ENCODE measurements at places on chromosomes 4 and X.

- DNase-seq, result no peak
Measured at GRCh38 chr4:159347813-159348212, 244.9 kb downstream of the RAPGEF2 start.

DNA sequence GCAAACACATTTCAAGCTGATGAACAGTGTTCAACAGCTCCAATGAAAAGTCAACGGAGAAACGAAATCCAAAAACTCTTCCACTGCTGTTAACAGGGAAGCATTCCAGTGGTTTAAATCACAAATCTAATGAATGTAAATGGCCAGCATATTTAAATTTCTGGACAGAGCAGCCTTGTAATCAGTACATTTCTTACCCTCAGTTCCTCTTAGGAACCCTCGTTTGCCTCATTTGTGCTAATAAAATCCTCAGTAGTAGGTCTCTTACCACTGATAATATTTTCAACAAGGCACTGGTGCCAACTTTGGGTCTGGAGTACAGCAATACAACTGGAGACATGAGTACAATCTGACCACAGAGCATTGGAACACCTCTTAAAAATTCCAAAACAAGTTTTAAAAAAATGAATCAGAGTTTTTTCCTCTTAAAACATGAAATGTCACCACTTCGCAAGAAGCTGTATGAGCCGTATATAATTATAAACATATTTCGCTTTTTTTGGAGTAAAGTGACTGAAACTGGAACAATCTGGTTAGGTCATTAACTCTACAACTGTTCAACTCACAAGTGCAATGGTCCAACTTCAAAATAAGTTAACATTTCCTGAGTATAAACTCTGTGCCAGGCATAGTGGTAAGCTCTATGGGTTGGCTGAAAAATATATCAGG lies 211.2 kb downstream of the CPEB2 start:
- DNase-seq, result no peak

DNA sequence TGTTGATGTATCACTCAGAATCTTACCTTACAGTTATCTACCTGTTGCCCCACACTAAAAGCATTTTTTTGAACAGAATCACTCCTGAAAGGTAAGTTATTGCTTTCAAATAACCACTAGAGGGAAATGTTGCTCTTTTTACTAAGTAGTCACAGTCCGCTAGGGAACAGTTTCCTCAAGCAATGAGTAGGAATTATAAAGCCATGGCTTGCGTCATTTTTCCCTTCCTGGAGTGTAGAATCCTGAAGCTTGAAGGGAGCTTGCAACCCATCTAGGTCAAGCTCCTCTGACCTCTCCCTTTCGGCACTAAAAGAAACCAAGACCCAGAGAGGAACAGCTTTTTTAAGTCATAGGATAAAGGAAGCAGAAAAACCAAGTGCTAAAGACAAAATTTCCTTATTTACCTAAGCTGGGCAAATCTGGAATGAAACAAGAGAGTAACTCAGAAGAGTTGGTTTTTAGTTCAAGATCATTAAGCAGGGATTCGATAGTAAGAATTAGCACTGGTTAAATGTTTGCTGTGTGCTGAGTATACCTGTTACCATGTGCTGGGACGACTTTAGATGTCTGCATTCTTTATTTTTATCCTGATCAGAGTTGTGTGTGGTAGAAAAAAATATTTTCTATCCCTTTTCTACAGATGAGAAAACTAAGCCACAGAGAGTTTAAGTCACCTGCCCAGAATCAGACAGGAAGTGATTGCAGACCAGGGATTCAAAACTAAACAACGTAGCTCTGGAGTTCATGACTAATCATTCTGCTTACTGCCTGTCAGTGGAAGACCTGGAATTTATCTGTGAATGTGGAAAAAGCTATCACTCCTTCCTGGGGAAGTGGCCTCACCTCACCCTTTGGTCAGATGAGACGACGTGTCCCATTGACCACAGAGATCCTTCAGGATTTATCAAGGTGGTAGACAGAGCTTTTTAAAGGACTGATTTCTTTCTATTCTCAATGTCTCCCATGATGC lies 631.5 kb downstream of the RAB28 start:
- no peak for DNase-seq

DNA sequence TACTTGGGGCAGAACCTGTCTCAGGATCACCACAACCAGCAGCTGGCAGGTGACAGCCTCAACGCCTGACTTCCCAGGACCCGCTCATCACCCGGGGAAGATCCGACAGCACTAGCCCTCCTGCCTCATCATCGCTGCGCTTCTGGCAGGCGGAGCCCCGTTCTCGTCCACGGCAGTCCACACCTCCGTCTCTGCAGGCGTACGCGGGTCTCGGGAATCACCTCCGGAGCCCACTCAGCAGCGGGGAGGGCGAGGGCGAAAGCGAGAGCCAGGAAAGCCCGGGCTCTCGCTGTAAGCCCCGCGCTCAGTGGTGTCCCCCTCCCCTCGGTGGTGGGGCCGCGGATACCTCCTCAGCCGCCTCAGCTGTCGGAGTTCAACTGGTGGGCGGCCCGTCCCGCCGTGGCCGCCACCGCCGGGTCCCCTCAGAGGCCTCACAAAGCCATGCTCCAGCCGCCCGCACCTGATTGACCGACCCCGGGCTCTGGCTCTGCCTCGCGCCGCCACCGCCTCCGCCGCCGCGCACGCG lies 518 bp upstream of the CNKSR2 start:
- peak; percentile 6 for DNase-seq

- DNase-seq, result no peak
Measured at GRCh38 chr4:7798178-7798995, 141.3 kb downstream of the AFAP1 start.

GRCh38 chr4:76546759-76547742 lies 112.0 kb downstream of the SHROOM3 start:
- no peak for DNase-seq

- DNase-seq, result no peak
Measured at GRCh38 chr4:162104459-162105124, 59.2 kb downstream of the FSTL5 start.

GRCh38 chr4:147779451-147779850 lies 47.6 kb downstream of the ARHGAP10 start:
- DNase-seq, result no peak

GRCh38 chrX:119273420-119274192 lies 37.5 kb downstream of the PGRMC1 start:
- DNase-seq, result peak; percentile 32

GRCh38 chrX:103716962-103717361 lies 6.3 kb downstream of the TMEM31 start:
- DNase-seq, result no peak

- DNase-seq, result no peak
Measured at GRCh38 chr4:13766761-13767540, 139.4 kb upstream of the BOD1L1 start.

DNA sequence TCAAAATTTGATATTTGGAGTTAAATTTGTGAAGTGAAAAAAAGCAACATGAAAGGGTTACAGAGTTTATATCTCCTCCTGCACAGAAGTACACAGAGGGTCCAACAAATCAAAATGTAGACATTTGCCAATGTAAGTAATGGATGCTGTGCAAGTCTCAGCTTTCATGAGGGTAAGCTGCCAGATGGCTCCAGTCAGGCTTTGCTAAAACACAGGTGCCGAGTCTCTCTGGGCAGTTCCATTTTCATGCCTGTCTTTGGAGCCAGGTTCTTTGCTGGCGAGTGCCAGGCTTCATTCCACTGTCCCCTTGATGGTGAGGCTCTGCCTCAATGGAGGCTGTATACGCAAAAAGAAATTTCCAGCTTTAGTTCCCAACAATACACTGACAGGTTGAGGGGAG lies 27.9 kb downstream of the SLC4A4 start:
- no peak for DNase-seq

GRCh38 chrX:24862343-24862742 lies 153.4 kb downstream of the ARX start:
- no peak for DNase-seq

DNA sequence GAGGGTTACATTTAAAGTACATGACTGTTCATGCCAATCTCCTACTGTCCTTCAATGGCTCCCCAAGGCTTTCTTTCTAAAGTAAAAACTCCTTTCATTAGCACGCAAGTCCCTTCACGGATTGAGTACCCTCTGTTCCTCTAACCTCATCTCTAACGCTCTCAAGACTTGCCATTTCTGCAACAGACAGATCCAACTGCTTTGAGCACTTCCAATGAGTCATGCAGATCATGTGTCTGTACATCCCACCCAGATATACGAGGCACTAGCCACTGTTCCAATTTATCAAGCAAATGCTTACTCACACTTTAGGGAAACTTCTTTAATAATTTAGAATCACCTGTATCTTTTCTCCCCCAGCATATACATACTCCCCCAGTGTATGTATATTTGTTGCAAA lies 332.5 kb upstream of the ZFP42 start:
- no peak for DNase-seq

GRCh38 chrX:149467461-149467860 lies 37.6 kb downstream of the IDS start:
- DNase-seq, result no peak

- no peak for DNase-seq
Measured at GRCh38 chrX:2316534-2316933, 184.2 kb downstream of the DHRSX start.

DNA sequence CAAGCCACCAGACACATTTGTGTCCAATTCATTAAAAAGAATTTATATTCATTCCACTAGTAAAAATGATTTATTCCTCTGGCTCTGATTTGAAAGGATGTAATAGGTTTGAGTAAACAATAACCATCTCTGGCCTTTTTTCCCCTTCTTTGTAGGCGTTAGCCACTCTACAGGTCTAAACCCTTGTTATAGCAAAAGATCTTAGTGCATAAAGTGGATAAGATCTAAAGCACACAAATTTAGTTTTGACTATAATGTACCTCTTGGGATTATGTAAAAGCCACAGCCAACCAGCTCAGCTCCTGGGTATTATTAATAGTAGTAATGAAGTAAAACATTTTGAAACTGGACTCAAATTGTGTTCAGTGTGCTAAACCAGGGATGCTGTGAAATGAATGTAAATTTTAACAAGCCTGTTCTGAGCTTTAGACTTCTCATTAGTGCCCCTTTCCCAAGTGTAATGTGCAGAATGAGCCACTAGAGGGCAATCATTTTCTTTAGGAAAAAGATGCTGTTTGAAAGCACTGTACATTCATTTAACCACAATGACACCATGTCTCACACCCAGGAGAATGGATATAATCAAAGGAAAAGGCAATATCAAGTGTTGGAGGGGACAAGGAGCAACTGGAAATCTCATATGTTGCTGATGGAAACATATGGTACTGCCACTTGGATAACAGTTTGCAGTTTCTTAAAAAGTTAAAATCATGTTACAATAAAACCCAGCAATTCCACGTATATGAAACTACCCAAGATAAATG lies 69.7 kb downstream of the KLHL8 start:
- DNase-seq, result peak; percentile 80

DNA sequence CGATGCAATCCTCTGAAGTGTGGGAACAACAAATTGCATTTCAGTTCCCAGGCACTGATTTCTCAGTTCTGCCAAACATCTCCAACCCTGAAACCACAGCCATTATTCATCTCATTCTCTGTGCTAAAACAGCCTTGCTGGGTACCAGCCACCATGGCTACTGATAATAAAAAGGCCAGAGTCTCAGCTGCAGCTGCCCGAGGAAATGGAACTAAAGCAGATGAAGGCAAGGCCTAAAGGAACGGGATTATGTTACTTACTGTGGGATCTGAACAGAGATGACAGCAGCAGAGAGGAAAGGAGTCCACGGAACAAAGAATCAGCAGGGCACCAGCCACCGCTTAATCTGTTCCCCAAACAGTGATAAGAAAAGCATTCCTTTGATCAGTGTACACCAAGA lies 155.7 kb downstream of the PAPSS1 start:
- DNase-seq, result no peak

DNA sequence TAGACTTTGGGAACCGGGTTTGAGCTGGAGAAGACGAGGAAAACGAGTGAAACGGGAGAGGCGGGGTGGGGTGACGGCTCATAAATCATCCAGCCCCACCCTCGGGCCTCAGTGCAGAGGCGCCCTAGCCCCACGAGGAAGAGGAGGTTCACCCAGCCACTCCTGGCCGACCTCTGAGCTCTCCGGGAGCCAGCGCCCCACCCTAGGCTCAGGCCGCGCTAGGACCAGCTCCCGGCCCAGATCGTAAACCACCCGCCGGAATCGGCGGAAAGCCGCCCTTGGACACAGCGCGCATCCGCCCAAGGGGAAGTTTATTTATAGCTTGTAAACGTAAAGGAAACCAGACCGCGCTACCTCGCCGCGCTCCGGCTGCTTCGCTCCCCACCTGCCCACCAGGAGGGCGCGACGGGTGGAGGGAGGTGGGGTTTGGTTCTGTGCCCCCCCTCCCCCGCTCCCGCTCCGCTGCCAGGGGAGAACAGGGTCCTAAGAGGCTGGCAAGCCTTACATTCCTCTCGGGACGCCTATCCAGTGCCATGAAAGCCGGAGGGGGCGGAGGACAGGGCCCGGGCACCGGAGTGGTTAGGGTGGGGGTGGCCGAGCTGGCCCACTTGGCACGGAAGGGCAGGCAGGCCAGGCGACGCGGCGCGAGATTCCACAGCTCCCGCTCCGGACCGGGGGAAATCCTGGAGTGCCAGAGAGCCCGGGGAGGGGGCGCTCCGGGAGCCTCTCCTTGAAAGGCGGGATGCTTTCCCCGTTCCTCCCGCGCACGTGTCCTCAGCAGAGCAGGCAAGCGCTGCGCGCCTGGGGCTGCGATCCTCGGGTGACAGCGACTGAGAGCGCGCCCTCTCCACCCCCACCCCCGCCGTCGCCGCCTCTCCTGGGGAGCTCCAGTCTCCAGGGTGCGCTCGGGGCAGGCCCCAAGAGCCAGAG lies 84.2 kb downstream of the BCOR start:
- no peak for DNase-seq

GRCh38 chrX:39581411-39581810 lies 516.3 kb downstream of the BCOR start:
- DNase-seq, result no peak

GRCh38 chr4:121675715-121676114 lies 21.1 kb downstream of the ANXA5 start:
- DNase-seq, result no peak

- no peak for DNase-seq
Measured at GRCh38 chr4:1449833-1450741, 43.8 kb upstream of the NKX1-1 start.

GRCh38 chr4:41281038-41281634 lies 24.4 kb downstream of the UCHL1 start:
- DNase-seq, result peak; percentile 59

GRCh38 chr4:169791527-169792156 lies 33.9 kb upstream of the HPF1 start:
- no peak for DNase-seq

DNA sequence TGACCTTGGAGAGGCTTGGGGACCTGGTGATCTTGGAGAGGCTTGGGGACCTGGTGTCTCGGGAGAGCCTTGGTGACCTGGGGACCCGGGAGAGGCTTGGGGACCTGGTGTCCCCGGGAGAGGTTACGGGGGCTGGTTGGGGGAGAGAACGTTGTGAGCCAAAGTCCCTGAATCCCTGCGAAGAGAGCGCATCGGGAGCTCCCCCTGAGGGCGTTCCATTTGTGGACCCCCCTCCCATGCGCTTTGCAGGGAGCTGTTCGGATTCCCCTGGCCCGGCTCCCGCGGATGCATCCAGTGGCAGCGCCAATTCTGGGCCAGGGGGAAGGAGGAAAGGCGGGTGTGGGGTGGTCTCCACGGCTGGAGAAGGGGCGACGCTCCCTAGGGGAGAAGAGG lies 13.3 kb downstream of the SHOX start:
- no peak for DNase-seq
